ENCODE measurements at places on chromosomes 3 and 15.

- H3K36me3 ChIP-seq = no peaks in the 10 kb centered on the region
- H3K4me3 ChIP-seq = no peak overlapping the region
- no peaks in the 10 kb centered on the region for H3K4me1 ChIP-seq
- DNase-seq = no peak
- H3K27me3 ChIP-seq = no peaks in the 10 kb centered on the region
These were observed 199.6 kb upstream of the IL12A start for GRCh38 chr3:159789017-159789416.

DNA sequence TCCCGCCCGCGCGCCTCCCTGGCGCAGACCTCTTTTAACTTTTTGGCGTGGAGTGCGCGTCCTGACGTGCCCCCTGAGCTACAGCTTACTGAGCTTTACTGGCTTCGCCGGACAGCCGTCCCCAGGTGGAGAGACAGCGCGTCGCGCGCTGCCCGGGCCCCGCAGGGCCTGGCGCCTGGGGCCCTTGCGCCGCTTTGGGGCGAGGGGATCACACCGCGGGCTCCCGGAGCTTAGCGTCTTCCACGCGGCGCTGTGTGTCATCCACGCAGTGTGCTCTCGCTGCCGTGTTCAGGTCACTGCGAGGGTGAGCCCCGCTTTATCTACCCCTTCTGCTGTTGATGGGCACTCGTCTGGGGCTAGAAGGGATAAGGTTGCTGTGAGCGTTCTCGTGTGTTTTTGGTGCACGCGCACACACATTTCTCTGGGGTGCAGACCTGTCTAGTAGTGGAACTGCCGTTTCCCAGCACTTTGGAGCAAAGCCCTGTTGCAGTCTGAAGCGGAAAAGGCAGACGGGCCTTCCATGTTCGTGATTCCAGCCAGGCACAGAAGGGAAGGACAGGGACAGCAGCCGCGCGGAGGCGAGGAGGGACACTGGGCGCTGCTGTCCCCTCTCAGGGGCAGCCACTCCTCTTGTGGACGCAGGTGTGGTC is 33.1 kb upstream of the ALDH1L1 start:
- H3K27me3 ChIP-seq = peaks cover 13% of the 10 kb centered on the region
- no peaks in the 10 kb centered on the region for H3K36me3 ChIP-seq
- H3K4me3 ChIP-seq = no peak overlapping the region
- no peaks in the 10 kb centered on the region for H3K4me1 ChIP-seq
- no peak for DNase-seq

GRCh38 chr15:85955501-85956391 is 123.9 kb upstream of the AGBL1 start:
- H3K4me1 ChIP-seq = no peaks in the 10 kb centered on the region
- DNase-seq = no peak
- H3K27ac ChIP-seq = no peak overlapping the region
- H3K27me3 ChIP-seq = peaks cover 4% of the 10 kb centered on the region
- no peak overlapping the region for H3K4me3 ChIP-seq

DNA sequence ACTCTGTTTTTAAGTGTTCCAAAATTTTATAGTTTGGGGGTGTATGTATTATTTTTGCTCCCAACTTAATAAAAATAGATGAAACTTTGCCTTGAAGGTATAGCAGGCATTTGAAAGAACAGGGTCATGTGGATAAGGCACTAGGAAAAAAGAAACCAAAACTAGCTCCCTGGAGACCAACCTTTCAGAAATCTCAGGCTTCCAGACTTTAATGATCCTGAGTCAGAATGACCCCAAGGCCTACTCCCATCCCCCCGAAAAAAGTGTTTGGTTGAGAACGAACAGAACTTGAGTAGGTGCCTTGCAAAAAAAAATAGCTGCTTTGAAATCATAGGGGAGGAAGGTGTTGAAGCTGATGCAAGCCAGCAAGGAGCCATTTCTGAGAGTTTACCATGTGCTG is 309.5 kb downstream of the THSD4 start:
- no peak overlapping the region for H3K27ac ChIP-seq
- H3K4me1 ChIP-seq = no peaks in the 10 kb centered on the region
- H3K27me3 ChIP-seq = no peaks in the 10 kb centered on the region
- H3K4me3 ChIP-seq = no peak overlapping the region

GRCh38 chr3:181637056-181637455 is 74.7 kb upstream of the SOX2 start:
- no peaks in the 10 kb centered on the region for H3K4me1 ChIP-seq
- no peaks in the 10 kb centered on the region for H3K27me3 ChIP-seq
- H3K4me3 ChIP-seq = no peak overlapping the region

DNA sequence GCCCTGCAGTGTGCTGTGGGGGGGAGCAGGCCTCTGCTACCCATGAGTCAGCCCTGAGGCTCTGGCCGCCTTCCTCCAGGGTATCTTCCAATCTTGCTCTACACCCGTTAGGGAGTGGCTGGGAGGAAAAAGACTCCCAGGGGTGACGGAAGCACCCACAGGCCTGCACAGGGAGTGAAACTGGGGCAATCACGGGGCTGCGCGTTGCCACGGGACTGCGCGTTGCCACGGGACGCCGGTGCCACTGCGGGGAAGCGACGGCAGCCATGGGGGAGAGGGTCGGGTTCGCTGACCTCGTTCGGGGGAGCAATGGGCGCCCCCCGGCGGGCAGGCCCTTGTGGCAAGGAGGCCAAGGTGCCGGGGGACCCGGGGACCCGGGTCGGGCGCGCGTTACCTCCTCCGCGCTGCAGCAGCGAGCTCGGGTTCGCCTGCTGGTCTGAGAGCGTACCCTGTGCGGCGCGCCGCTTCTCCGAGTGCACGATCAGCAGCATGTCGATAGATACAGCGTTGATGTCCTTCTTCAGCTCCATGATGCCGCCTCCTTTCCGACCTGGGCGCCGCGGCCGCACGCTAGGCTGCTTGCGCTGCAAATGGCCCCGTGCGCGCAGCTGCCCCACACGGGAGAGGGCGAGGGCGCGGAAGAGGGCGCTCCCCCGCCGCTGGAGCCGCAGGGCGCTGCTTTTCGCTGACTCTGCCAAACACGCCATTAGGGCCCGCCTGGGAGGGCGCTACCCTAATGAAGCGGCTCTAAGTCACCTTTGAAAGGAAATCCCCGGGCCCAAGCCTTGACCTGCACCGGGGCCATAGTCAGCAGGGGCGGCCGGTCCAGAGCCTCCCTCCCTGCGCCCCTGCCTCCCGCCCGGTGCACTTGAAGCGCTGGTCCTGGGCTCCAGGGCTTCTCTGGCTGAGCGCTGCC is at the start of gene KY:
Gene KY (minus strand): TSS at position 592 of the 916 bp plus-strand sequence. CDS start 62 bp downstream, at position 530.
- H3K27me3 ChIP-seq = no peaks in the 10 kb centered on the region
- no peaks in the 10 kb centered on the region for H3K4me1 ChIP-seq
- no peak within 1 kb of the TSS for H3K4me3 ChIP-seq
- H3K27ac ChIP-seq = no peak within 1 kb of the TSS

- no peaks in the 10 kb centered on the region for H3K36me3 ChIP-seq
- no peak overlapping the region for H3K4me3 ChIP-seq
These were observed 49.7 kb upstream of the ATOSA start for GRCh38 chr15:52728899-52729298.

GRCh38 chr15:65246026-65246714 is 34.9 kb upstream of the CILP start:
- no peak overlapping the region for H3K27ac ChIP-seq
- no peaks in the 10 kb centered on the region for H3K4me1 ChIP-seq
- H3K36me3 ChIP-seq = no peaks in the 10 kb centered on the region
- DNase-seq = no peak

Measured in CD4-positive, alpha-beta memory T cell (primary cell).